ENCODE measurements at places on chromosomes 3 and 15.

- DNase-seq = no peak
These were observed 28.1 kb downstream of the ABHD2 start for GRCh38 chr15:89116404-89116803.

DNA sequence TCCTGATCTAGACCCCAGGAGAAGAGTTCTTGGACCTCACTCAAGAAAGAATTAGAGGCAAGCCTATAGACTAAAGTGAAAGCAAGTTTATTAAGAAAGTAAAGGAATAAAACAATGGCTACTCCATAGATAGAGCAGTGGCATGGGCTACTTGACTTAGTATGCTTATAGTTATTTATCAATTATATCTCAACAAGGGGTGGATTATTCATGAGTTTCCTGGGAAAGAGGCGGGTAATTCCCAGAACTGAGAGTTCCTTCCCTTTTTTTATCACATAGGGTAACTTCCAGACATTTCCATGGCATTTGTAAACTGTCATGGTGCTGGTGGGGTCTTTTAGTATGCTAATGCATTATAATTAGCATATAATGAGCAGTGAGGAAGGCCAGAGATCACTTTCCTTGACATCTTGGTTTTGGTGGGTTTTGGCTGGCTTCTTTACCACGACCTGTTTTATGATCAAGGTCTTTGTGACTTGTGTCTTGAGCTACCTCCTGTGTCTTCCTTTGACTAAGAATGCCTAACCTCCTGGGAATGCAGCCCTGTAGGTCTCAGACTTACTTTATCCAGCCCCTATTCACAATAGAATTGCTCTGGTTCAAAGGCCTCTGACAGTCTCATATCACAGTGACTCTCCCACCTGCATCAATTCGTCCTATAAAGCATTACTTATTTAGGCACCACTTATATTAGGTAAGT is 35.3 kb upstream of the PLSCR2 start:
- DNase-seq = no peak

- no peak for DNase-seq
These were observed 204.6 kb downstream of the CACNA2D3 start for GRCh38 chr3:54326951-54327350.

GRCh38 chr3:143786219-143787191 is 61.8 kb downstream of the SLC9A9 start:
- peak; percentile 27 for DNase-seq

GRCh38 chr3:141934354-141934753 is 57.9 kb downstream of the ATP1B3 start:
- DNase-seq = no peak

DNA sequence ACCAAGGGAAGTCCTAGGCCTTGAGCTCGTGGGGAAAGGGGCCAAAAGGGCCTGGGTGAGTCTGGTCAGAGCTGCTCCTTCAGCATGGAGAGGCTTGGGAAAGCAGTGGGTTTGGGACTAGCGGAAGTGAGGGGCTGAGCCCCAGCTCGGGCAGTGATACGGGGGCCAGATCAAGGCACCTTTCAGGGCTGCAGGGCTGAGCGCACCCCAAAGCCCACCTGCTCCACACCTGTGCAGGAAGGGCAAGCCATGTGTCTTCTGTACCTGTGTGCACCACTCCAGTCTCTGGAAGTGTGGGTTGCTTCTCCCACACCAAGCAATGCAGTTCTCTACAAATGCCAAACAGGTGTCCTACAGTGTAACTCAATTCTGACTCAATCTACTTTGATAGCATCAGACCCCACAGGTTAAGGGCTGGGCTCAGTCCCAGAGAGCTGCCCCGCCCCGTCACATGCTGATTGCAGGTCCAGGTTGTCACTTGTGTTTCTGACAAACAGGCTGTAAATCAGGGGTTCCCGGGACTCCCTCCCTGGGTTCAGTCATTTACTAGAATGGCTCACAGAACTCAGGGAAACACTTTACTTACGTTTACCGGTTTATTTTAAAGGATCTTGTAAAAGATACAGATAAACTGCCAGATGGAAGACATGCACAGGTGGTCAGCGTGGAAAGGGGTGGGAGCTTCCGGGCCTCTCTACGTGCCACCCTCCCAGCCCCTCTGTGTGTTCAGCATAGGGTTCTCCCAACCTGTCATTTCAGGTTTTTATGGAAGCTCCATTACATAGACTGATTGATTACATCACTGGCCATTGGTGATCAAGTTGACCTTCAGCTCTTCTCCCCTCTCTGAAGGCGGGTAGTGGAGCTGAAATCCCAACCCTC is 28.8 kb upstream of the KLF13 start:
- no peak for DNase-seq

- DNase-seq = no peak
These were observed 643.2 kb downstream of the SQOR start for GRCh38 chr15:46278062-46278461.

DNA sequence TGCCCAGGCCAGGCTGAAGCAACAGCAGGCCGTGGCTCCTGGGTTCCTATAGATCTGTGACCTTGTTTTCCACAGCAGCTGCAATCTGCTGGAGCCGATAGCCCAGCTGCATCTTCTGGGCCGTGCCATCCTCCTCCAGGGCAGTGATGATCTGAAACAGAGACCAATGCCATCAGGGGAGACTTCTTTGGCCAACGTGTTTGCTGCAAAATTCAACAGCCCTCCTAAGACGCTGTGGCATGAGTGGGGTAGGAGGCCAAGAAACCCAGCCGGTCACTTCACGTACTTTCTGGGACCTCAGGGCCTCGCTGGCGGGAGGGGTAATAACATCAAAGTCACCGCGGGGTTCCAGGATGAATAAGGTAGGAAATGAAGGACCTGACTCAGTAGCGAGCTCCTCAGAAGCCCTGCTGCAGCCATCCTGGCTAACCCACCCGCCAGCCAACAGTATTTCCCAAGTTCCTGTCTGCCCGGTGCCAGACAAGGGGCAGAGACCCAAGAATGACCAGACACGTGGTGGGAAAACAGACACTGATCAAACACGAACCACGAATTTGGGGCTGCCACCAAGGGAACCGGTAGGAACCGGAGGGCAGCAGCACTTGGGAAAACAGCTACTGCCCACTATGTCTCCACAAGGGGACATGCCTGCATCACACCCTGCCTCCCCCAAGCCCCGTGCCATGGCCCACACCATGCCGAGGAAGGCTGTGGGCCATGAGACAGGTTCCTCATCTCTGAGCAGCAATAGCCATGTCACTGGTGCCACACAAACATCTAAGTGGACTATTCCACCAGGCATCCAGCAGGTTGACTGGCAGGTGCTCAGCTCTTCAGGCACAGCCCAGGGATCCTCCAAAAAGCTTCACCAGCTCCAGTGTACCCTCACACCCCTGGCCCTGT is 25.2 kb downstream of the PLXNB1 start:
- DNase-seq = no peak

All from AG10803 (cell line).